Hematopoietic multipotent progenitor cell treated with erythropoietin and hydrocortisone succinate and interleukin-3 and kit ligand, for 6 days (in vitro differentiated cells): ENCODE measurements at places on chromosomes 5 and 9.
A peak's percentile ranks its signal among the peaks of the same experiment; 100 is the strongest.

- DNase-seq = no peak
Observed at GRCh38 chr9:82791692-82792091, 271.2 kb downstream of the RASEF start.

GRCh38 chr5:168227973-168228615, 63.4 kb upstream of the WWC1 start:
- peak; percentile 28 for DNase-seq

DNA sequence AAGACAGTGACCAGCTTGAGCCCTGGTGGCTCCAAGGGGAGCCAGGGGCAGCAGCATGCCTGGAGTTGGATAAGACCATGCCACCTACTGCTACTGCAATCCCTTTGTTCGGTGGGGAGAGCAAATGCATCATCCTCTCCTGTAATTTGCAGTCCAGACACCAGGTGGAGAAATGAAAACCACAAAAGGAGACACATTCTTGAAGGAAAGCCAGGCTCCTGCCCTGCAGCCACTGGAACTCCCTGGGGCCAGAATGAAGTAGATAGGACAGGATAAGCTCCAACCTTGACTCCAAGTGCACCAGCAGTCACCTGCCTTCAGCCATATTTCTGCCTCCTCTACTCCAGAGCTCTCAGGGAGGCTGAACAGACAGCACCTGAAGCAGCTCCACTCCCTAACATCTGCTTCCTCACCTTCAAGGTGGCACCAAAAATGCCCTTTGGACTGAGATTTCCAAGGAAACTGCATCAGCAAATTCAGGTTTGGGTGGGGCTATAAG, 65.1 kb upstream of the IQGAP2 start:
- DNase-seq = peak; percentile 86

DNA sequence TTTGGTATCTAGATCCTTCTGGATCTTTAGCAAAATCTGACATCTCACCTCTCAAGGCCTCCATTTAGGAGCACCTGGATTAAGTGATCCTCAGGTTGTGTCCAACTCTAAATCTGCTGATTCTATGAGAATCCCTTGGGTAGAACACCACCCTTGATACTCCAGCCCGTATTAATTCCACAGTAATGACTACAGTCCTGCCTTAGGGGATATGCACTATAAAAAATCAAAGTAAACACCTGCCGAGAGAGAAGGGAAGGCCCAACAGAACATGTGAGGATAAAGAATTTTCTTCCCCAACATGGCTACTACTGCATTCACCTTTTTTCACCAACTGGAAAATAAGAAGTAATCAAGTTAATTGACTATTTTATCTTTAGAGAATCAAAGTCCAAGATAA, 27.6 kb downstream of the DAP start:
- no peak for DNase-seq

GRCh38 chr5:115838885-115839518, 2.4 kb downstream of the ATG12 start:
- DNase-seq = peak; percentile 85

- DNase-seq = no peak
Observed at GRCh38 chr5:139700711-139701055, 52.5 kb downstream of the CXXC5 start.

DNA sequence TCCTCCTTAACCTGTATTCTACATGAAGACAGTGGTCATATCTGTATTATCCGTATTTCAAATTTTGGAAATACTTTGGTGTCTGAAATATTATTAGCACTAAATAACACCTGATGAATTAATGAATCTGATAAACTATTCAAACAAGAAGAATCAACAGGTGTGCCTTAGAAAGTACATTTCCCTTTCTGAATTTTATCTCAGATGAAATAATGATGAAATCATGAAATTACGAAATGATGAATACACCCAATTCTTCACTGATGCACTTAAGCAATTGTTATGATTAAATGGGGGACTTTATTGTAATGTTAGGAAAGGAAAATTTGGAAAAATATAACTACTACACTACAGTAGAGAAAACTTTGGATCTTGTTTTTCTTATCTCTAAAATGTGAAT, 313.6 kb downstream of the HCN1 start:
- DNase-seq = no peak

DNA sequence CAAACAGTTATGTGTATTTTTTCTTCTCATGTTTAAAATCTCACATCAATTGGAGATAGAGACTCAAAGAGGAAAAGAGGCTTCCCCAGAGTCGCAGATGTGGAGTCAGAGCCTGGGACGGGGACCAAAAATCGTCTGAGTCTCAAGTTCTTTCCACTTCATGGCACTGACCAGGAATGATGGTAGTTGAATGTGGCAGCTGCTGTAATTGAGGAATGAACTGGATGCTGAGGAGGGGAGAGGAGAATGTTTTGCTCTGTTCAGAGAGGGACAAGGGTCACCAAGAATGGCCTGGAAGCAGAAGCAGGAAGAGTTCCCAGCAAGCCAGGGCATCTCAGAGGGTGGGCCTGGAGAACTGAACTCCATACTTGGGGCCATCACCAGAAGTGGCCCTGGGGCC, 103.9 kb downstream of the NSG2 start:
- no peak for DNase-seq

- DNase-seq = no peak
Observed at GRCh38 chr5:149027636-149028035, 35.2 kb downstream of the SH3TC2 start.

DNA sequence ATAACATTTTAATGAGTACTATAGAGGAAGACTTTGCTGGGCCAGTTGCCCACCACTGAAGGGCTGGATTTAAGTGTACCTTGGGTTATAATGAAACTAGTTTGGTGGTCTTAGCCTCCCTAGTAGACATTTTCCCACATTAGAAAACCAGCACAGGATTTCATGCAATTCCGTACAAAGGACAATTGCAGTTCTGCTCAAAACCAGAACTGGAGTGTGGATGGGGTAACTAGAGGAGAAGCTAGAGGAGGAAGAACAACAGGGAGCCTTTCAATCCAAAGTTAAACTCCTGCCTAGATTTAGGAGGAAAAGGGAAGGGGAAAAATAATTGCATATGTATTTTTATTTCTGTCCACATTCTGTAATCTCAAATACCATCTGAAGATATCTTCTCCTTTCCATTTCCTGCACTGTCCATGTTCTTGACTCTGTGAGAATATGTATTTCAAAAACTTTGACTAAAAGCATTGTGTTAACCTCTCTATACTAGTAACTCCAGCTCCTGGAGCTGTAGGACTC, 97.5 kb upstream of the SSBP2 start:
- DNase-seq = no peak
